ENCODE measurements at places on chromosomes 13 and 19.

GRCh38 chr13:33078263-33078662, 62.0 kb downstream of the KL start:
- no peak for DNase-seq

- DNase-seq = no peak
These were observed 192.3 kb downstream of the SHISA2 start for GRCh38 chr13:25859528-25859927.

DNA sequence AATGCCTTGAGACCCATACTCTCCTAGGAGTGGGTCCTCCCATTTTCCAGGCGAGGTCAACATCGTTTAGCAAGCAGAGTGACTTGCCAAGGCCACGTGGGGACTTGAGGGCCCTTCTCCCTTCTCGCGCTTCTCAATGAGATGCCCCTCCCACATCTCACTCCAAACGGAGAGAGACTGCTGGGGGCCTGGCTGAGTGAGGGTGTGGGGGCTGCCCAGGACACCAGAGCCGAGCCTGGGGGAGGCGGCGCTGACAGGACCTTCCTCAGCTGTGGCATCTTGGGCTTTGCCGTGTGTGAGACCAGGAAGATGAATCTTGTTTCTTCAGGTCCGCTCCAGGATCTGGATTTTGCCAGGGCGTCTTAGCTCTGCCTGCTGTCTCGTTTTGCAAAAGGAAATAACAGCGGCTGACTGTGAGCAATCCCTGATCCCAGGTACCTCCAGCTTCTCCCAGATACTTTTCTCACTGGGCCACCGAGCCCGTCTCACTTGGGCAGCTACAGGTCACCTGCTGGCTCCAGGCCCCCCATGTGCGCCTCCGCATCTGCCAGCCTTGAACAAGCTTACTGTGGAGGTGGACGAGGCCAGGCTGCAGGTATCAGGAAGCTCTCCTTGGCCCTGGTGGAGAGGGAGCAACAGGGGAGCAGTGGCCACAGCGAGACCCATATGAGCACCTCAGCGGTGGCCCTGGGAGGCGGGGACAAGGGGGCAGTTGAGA, 6.0 kb downstream of the COX6B2 start:
- no peak for DNase-seq

DNA sequence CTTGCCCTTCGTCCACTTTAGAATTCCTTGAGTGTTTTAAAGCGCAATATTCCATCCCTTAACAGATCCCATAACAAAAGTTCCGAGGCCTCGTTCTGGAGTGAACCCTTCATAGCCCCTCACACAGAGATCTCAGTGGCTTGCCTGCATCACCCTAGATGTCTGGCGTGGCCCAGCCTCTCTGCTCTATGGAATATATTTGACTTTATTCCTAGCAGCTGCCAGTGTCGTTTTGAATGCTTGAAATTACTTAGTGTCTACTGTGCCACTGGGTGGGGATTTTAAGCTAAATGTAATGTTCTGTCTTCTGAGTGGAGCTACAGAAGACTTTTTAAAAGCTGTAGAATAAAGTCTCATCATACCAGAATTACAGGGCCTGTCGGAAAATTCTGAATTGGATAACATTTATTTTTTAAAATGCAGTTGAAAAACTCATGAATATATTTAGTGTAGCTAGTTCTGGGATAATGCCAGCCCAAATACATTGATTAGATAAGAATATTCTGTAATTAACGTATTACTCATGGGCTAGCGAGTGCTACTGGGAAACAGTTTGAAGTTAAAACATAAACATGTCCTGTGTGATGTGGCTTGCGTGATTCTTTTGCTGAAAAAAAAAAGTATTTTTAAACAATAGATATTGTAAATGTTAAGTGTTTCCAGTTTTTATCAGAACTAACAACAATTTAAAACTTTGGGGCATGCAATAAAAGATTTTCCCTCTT, 111.8 kb downstream of the ESD start:
- DNase-seq = no peak

DNA sequence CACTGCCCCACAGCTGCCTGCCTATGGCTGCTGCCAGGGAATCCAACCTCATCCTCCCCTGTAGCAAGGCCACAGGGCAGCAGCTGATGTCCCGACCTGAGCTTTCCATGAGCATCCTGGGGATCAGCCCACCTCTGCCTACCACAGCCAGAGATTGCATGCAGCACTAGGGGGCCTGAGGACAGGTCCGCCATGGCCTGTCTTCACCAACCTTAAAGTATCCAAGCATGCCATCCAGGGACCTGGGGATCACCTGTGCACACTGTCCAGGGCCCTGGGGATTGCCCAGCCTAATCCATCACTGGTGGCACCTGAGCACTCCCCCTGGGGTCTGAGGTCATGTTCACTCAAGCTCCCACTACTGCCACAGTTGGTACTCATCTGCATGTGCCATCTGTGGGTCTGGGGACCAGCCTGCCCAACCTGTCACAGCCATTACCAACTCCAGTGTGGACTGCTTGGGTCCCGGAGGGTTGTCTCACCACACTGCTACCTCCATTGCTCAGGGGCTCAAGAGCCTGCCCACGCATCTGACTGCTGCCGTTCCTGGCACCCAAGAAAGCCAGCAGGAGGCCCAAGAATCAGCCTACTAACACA, 53.0 kb downstream of the KCTD15 start:
- DNase-seq = no peak

- peak; percentile 6 for DNase-seq
These were observed 5.9 kb downstream of the CEACAM19 start for GRCh38 chr19:44677019-44677811.

DNA sequence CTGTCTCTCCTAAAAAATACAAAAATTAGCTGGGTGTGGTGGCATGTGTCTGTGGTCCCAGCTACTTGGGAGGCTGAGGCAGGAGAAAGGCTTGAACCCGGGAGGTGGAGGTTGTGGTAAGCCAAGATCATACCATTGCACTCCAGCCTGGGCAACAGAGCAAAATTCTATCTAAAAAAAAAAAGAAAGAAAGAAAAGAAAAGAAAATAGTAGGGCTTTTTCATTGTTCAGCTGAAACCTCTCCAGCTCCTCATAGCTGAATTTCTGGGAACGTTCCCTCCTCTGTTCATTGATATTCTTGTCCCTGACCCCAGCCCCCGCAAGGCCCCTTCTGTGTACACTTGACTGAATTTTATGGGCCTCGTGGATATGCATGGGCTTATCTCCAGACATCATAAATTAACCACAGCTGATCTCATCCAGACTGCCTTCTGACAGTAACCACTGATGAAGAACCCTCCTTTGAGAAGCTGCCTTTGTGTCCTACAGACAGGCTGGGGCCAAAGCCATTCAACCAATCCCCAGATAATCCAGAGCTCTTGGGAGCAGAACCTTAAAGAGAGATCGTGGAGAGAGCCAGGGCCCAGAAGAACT, at the start of gene ELSPBP1:
Gene ELSPBP1, plus strand, starts transcription at position 424 of the 594 bp plus-strand sequence. CDS start 14,036 bp downstream, outside the sequence.
- DNase-seq = no peak

- DNase-seq = no peak
These were observed 333.6 kb downstream of the DLEU7 start for GRCh38 chr13:50509771-50510441.

DNA sequence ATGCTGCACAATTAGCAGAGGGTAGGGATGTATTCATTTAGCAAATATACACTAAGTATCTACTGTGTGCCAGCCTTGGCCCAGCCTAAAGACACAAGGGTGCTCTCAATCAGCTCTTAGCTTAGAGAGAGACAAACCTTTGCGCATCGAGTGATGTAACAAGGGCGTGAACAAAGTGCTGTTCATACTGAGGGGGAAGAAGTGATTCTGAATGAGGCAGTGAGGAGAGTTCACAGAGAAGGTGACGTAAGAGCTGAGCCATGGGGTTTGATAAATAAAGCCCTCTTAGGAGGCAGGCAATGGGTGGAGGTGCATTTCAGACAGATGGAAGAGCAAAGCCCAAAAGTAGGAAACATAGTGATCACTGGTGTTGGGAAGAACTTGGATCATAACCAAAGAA, 68.5 kb downstream of the FLT1 start:
- DNase-seq = peak; percentile 16

GRCh38 chr13:109642358-109642757, 144.0 kb downstream of the IRS2 start:
- no peak for DNase-seq

- no peak for DNase-seq
These were observed 184.9 kb downstream of the TM9SF2 start for GRCh38 chr13:99686157-99686572.

DNA sequence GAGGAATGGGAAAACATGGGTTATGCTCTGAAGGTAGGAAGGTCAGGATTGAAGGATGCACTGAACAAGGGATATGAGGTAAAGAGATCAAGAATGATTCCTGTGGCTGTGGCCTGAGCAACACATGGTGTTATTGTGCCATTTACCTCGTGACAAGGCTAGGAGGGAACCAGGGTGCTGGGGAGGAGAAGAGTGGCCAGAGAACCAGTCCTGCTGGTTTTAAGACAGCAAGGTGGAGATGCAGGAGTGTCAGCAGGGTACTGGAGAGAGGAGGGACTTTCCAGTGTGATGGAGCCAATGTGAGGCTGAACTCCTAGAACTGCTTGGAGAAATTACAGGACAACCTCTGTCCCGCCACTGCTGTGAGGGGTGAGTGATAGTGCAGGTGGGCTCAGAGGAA, 282.4 kb downstream of the MYO16 start:
- DNase-seq = no peak

- no peak for DNase-seq
These were observed 60.7 kb downstream of the LATS2 start for GRCh38 chr13:21000647-21001046.

GRCh38 chr19:3669082-3669946, 31.0 kb downstream of the PIP5K1C start:
- no peak for DNase-seq

DNA sequence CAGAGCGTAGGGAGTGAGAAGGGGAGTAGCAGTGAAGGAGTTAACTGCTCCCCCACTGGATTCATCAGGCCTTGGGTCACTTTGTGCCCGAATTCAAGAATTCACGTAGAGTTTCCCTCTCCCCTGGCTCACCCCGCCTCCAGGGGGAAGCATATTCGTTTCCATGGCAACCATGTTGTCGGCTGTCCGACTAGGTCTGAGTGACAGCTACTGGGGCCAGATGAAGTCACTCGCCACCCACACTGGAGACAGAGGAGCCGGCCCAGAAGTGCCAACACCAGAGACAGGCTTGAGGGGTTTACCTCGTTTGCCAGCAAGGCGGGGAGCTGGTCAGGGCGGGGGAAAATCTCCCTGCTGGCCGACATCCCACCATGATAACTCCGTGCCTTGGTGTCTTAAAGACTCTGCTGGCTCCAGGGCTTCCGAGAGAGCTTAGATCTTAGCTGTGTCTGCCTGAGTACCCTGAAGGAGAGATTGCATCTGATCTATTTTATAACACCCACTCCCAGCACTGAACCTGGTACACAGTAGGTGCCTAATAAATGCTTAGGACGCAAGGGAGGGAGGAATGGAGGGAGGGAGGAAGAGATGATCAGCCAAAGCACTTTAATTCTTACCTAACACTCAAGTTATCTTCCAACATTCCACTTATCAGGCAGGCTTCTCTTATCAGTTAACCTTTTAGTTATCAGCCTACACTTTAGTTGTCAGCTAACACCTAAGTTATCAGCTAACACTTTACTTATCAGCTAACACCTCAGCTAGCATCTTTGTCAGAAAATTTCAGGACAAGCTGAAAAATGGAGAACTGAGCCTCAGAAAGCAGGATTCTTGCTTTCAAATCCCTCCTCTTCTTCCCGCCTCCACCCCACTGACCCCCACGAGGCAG, 57.2 kb upstream of the ZNRF4 start:
- no peak for DNase-seq

GRCh38 chr13:112931028-112931934, 37.7 kb upstream of the MCF2L start:
- DNase-seq = peak; percentile 63

DNA sequence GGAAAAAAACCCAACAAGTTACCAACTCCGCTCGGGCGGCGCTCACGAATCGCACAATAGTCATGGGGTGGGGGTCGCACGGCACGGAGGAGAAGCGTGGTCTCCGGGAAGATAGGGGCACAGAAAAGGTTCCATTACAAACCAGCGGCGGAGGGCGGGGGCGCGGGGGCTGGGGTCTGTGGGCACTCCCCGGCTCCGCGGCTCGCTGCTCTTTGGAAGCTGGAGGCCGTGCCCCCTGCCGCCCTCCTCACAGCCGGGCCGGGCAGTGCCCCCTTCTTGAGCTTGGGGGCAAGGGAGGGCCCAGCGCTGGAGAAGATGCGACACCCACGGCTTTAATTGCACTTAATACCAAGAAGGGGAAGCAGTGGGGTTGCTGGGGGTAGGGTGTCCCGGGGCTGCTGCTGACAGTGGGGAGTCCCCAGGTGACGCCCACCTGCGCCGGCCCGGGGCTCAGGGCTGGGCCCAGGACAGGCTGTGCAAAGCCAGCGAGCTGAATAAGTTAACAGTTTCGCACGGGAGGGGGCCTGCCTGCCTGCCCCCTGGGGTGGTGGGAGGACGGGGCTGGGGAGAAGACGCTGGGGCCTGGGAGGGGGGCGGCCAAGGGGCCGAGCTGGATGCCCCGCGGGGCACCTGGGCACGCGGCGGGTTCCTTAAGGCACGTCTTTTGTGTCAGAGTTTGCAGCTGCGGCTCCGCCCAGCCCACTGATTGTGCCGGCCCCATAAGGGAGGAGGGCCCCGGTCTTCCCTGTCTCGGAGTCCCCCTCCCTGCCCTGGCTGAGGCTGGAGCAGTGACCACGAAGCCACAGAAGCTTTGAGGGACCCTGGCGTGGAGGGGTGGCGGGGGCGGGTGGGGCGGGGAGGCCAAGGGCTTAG, 9.8 kb downstream of the DCAF15 start:
- DNase-seq = no peak

GRCh38 chr13:106352850-106353249, 182.6 kb downstream of the EFNB2 start:
- DNase-seq = no peak

GRCh38 chr13:22735011-22735995, 445.5 kb upstream of the SGCG start:
- DNase-seq = no peak

- no peak for DNase-seq
These were observed 50.6 kb downstream of the USPL1 start for GRCh38 chr13:30668312-30668711.

- DNase-seq = no peak
These were observed 27.4 kb upstream of the ZNF536 start for GRCh38 chr19:30344446-30345425.

GRCh38 chr19:7856109-7856591, 18.0 kb downstream of the PRR36 start:
- no peak for DNase-seq

DNA sequence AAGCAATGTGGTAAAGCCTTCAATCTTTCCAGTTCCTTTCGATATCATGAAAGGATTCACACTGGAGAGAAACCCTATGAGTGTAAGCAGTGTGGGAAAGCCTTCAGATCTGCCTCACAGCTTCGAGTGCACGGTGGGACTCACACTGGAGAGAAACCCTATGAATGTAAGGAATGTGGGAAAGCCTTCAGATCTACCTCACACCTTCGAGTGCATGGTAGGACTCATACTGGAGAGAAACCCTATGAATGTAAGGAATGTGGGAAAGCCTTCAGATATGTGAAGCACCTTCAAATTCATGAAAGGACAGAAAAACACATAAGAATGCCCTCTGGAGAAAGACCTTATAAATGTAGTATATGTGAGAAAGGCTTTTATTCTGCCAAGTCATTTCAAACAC, 15.6 kb upstream of the ZNF763 start:
- DNase-seq = no peak
